H7 (cell line): ENCODE measurements at places on chromosomes 7 and 10. TPM values are rescaled to one million over a fixed set of nuclear protein-coding genes. Genes with fewer than 3 reads are reported as not detected.

Gene ARHGAP21
- total RNA-seq, result 31.5 and 49.5 TPM in 2 replicates

Gene NANOS1
- total RNA-seq, result 2.4 and 7.8 TPM in 2 replicates

Gene CACNA2D1
- 9.1 and 14.9 TPM in 2 replicates for total RNA-seq

Gene GIMAP5
- total RNA-seq, result not detected in 2 replicates
